CD4-positive, alpha-beta memory T cell (primary cell): ENCODE measurements at places on chromosomes 4 and X. TPM values are rescaled to one million over a fixed set of nuclear protein-coding genes. Genes with fewer than 3 reads are reported as not detected.
A peak's percentile ranks its signal among the peaks of the same experiment; 100 is the strongest.

GRCh38 chrX:68999356-68999755, 165.9 kb downstream of the PJA1 start:
- no peak for DNase-seq

GRCh38 chr4:19534159-19534558, 717.5 kb upstream of the SLIT2 start:
- no peak for DNase-seq

- no peak for DNase-seq
Measured at GRCh38 chrX:108270739-108271396, 167.4 kb downstream of the COL4A6 start.

- no peak for DNase-seq
Measured at GRCh38 chr4:26235500-26235899, 85.3 kb upstream of the RBPJ start.

DNA sequence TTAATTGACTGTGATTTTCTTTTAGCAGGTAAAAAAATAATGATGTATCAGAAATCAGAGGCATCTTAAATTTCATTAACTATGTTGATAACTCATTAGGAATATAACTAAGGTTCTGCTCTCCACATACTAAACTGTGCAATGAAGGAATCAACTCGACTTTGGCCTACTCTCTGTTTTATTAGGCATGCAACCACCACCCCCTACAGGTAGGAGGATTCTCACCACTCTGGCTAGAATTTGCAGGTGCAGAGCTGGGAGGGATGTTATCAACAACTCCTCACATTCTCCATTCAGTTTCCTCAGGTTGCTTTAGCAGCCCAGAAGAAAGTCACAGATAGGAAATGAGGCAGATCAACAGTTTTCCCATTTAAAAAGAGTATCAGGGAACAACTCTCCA, 160.1 kb downstream of the COX18 start:
- no peak for DNase-seq

- DNase-seq: no peak
Measured at GRCh38 chr4:84916227-84916626, 50.3 kb downstream of the WDFY3 start.

DNA sequence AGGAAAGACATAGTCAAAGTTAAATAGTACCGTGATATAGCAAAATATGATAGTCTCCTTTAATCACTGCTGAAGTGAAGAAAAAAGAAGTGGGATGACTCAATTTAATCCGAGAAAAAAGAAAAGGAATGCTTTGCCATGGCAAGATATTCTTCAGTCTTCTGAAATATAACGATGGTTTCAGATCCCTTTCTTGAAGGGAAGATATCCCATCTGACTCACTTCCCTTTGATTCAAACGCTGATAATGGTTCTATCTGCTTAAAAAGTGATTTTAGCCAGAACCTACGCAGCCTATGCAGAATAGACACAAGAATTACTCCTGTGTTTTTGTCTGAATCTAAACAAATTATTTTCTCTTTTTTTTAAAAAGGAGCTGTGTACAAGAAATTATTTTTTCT, 68.1 kb upstream of the FTHL17 start:
- DNase-seq: no peak

DNA sequence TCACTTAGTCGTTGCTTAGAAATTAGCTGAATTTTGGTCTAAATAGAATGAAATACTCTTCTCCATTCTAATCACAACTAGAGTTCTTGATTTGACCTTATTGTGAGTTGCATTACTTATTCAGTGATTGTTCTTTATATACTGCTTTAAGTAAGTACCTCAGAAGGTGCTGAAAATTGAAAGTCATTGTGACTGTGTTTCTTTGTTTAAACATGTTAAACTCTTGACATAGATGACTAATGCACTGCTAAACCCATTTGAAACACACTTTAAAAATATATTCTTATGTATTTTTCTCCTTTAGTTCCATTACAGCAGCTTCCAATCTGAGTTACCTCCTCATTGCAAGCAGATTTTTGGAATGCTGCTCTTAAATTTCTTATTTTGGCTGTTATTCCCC, 9.1 kb downstream of the TSPAN7 start:
- DNase-seq: no peak

GRCh38 chr4:1752284-1753041, 31.1 kb downstream of the TACC3 start:
- peak; percentile 15 for DNase-seq

GRCh38 chr4:125838924-125839323, 524.2 kb downstream of the FAT4 start:
- no peak for DNase-seq

- no peak for DNase-seq
Measured at GRCh38 chr4:173485164-173485563, 44.9 kb downstream of the HAND2 start.

DNA sequence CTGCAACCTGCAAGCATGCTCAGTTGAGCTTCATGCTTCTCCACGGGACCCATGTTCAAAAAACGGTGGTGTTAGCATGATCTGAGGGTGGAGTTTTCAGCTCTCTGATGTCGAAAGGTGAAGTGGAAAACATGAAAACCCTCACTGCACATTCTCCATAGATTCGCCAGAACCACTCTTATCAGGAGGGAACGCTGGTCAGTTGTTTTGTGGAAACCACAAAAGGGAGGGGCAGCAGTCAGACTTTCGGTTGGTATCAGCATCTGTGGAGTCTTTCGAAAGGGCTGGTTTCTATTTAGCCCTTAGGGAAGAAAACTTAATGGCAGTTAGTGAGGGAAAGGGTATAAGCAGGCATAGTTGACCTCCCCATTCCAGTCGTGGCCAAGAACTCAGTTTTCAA, 12.6 kb downstream of the PPA2 start:
- no peak for DNase-seq

DNA sequence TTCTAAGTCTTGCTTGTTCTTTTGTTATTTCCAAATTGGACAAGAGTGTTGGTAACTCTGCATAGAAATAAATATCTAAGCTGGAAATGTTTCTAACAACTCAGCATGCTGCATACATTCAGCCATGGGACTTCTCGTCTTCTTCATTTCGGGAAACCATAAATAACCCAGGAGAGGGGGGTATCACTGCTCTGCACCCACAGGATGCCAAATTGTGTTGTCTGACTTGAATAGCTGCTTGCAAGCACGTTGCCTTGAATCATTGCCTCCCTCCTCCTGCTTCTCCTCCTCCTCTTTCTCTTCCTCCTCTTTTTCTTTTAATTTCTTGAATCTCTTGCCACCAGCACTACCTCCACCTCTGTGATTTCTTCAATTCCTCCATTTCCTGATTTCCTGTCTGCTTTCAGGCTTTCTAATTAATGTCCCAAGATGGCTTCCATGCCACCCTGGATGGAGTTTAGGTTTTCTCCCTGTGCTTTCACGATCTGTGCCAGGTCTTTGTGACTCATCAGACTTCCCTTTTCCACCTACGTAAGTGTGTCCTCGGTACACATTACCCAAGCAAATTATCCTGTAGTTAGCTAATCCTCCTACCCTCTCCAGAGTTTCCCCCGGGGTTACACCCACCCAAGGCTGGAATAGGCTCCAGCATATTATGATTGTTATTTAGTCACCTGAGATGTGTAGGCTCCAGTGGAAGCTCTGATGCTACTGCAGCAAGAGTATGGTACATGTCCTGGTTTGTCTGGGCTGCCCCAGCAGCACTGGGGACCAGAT, 122.6 kb upstream of the VCX3B start:
- DNase-seq: no peak

DNA sequence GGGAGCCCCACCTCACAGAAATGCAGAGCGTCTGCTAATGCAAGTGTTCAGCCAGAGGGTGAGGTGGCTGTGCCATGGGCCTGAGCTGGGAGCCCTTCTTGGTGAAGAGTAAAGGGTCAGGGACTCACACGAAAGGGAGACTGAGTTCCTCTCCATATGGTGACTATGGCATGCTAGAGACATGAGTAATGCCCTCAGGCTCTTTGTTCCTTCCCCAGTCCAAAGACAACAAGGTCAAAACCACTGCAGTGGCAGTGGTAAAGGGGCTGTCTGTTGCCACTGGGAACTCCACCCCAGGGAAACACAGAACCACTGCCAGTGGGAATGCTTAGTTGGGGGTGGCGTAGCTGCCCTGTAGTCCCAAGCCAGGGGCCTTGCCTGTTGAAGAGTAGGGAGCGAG, 22.4 kb downstream of the RAB40AL start:
- no peak for DNase-seq

GRCh38 chrX:154019061-154019621, 561 bp downstream of the IRAK1 start:
- DNase-seq: peak; percentile 24

DNA sequence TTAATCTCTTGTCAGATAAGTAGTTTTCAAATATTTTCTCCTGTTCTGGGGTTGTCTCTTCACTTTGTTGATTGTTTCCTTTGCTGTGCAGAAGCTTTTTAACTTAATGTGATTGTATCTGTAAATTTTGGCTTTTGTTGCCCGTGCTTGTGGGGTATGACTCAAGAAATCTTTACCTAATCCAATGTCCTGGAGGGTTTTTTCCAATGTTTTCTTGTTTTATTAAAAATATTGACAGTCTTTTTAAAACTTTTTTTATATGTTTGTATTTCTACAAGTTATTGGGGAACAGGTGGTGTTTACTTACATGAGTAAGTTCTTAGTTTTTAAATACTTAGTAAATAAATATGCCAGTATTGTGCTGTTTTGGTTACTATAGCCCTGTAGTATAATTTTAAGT, 44.9 kb downstream of the RTL3 start:
- no peak for DNase-seq

DNA sequence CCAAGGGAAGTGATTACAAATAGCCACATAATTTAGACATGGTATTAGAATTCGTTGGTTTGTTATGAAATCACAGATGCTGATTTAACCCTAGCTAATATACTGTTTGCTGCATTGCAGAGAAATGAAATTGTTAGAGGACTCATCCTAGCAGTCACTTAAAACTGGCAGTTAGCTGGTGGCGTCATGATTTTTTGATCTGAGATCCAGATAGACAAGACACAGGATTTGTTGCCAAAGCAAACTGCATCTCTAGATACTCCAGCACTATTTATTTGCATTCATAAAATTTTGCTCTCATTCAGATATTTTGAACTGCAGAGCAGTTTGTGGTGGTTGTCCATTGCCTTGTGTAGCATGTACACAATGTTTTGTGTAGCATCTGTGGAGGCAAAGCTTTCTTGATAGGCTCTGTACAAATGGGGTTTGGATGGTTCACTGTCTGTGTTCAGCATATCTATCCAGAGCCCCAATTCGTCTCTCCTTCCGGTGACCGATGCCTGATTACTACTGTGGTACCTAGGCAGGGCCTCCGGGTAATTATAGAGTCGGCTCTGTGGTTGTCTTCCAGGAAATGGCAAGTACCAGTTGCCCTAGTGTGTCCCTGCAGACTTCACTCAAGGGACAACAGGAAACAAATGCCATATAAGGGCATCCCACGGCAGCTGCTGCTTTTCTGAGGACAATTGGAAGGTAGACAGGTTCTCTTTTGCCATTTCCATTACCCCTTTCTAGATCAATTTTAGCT, 30.1 kb upstream of the SPARCL1 start:
- DNase-seq: peak; percentile 52

DNA sequence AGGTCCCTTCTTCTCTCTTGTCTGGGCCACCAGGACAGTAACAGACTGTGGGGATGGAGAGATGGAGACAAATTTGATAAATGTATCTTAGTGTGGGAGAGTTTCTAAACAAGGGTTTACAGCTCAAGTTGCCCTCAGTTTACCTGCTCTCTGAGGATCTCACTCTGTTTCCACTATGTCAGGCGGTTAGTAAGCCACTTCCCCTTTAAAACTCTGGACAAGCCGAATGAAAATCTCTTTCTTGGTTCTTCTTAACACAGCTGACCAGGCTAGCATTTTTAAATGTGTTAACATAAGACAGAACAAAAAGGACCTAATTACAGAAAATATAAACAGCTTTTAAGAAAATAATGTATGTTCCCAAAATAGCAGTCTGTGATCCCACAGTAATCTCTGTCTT, 2.9 kb upstream of the SCARB2 start:
- DNase-seq: no peak

GRCh38 chr4:155552180-155552579, 114.5 kb upstream of the GUCY1A1 start:
- no peak for DNase-seq

DNA sequence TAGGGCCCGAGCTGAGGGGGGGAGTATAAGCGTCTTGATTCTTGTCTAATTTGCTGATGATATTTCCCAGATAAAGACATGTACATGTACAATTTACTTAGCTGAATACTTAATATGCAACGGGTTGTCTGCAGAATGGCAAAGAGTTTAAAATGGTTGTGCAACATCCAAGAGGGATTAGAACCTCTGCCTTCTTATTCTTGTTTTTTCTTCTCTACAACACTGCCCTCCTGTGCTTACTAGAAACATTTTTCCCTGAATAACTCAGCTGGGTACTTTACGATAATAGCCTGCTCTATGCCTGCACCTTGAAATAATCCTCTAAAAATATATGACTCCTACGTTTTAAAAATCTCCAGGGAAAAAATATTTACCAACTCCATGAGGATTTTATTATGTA, 41.8 kb downstream of the INTS12 start:
- no peak for DNase-seq

- DNase-seq: no peak
Measured at GRCh38 chrX:17740137-17741122, 3.1 kb downstream of the SCML1 start.

DNA sequence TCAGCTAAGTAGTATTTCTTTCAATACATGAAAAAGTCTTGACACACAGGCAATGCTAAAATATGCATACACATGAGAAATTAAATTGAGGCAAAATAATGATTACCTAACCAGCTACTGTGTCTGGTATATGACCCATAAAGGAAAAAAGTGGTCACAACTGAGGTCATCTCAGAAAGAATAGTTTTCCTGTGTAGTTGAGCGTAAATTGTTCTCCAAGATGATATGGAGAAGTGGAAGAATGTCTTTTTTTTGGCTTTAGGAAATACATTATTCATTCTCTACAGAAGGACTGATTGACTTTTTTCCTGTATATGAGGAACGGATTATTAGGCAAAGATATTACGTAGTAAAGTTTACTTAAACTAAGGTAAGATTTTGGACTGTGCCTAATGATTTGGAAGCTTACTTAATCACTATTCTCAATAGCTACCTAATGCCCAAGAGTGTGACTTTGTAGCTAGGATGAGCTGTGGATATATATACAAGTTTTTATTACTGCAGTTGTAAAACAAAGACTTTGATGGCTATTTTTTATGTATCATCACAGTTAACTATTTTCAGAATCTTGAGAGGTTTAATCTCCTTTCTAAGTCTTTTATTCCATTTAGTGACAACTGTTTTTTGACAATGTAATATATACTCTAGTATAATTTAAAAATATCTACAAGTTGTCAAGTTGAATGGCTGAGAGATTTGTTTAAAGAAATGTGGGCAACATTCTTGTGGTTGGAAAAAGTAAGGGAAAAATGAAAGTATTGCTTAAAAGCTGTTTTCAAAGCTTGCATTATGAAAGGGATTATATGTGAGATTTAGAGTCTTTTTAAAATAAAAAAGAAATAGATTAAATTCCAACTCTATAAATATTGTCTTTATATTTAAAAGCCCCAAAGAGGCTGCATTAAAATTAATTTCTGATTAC, 100.2 kb downstream of the PDLIM5 start:
- no peak for DNase-seq

GRCh38 chr4:102139132-102139573, 206.1 kb downstream of the SLC39A8 start:
- no peak for DNase-seq

The PABPC1L2B gene
- total RNA-seq: not detected

The CLDN34 gene
- total RNA-seq: not detected

The RASSF6 gene
- total RNA-seq: 0.89 TPM

The CC2D2A gene
- total RNA-seq: 0.22 TPM

The PHF8 gene
- total RNA-seq: 67.2 TPM

The YY2 gene
- 1.5 TPM for total RNA-seq

The BGN gene
- not detected for total RNA-seq

The SLC9B1 gene
- total RNA-seq: 5.2 TPM

The CCNQ gene
- 26.3 TPM for total RNA-seq

The PAPSS1 gene
- 23.0 TPM for total RNA-seq

The TRIML2 gene
- not detected for total RNA-seq

The RADX gene
- total RNA-seq: 15.6 TPM
